ENCODE measurements at places on chromosomes 1 and 21. TPM values are rescaled to one million over a fixed set of nuclear protein-coding genes. Genes with fewer than 3 reads are reported as not detected.
A peak's percentile ranks its signal among the peaks of the same experiment; 100 is the strongest.

DNA sequence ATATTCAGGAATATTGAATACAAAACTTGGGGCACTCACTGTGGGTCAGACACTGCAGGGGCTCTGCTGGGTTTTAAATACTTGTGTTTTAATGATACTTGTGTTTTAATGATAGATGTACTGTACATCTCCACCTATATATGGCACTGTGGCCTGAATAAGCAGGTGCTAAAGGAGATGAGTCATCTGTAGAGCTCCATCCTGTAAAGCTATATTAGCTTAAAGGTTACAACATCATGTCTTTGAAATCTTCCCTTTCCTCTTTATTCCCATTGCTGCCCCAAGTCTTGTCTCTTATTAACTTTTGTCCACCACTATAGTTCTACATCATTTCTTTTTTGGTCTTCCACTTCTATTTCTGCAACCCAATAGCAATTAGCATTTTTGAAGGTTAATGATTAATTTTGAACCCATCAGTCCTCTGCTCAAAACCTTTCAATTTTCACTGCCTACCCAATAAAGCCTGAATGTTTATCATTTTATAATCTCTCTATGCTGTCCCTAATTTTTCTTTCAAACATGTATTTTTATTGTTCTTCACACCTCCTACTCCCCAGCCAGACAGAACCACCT is 113.3 kb upstream of the PTGFR start:
- no peaks in the 10 kb centered on the region for H3K4me1 ChIP-seq
- DNase-seq = no peak
- no peak overlapping the region for H3K4me3 ChIP-seq
- no peak overlapping the region for H3K27ac ChIP-seq
- no peaks in the 10 kb centered on the region for H3K36me3 ChIP-seq

GRCh38 chr1:181726320-181727012 is 243.1 kb downstream of the CACNA1E start:
- H3K27me3 ChIP-seq = no peaks in the 10 kb centered on the region
- no peaks in the 10 kb centered on the region for H3K36me3 ChIP-seq
- no peak overlapping the region for H3K27ac ChIP-seq
- no peak for DNase-seq

DNA sequence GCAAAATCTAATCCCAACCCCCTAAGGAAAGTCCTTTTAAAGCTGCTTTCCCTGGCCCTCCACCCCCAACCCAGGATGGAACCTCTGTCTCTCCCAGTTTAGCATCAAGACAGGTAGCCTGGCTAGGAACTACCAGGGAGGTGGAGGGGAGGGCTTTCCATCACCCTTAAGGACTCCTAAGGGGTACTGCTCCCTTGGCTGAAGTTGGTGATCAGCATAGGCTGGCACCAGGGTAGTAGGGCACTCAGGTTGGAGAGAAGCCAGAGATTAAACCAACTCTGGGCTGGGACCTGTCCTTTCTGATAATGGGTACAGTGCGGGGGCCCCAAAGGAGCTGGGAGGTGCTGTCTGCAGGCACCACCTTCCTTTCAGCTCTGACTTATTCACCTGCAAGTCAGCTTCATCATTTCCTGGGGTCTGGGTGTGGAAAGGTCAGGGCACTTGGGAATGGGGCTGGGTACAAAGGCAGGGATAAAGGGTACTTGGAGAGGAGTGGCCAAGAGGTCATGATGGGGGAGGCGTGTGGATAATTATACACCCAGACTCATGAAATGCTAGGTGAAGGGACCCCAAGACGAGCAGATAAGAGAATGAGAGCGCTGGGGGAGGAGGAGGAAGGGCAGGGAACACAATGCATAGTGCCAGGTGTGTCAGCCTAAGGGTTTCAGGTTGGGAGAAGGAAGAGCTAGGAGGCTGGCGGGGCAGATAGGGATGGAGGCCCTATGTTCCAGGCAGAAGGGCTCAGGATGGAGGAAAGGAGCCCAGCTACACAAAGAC is 1.2 kb downstream of the ARHGEF2 start:
- peak overlapping the region; percentile 43 for H3K4me3 ChIP-seq
- H3K36me3 ChIP-seq = peaks cover 2% of the 10 kb centered on the region
- H3K27me3 ChIP-seq = no peaks in the 10 kb centered on the region
- H3K27ac ChIP-seq = peak overlapping the region; percentile 0
- H3K4me1 ChIP-seq = peaks cover 72% of the 10 kb centered on the region
- no peak for DNase-seq

DNA sequence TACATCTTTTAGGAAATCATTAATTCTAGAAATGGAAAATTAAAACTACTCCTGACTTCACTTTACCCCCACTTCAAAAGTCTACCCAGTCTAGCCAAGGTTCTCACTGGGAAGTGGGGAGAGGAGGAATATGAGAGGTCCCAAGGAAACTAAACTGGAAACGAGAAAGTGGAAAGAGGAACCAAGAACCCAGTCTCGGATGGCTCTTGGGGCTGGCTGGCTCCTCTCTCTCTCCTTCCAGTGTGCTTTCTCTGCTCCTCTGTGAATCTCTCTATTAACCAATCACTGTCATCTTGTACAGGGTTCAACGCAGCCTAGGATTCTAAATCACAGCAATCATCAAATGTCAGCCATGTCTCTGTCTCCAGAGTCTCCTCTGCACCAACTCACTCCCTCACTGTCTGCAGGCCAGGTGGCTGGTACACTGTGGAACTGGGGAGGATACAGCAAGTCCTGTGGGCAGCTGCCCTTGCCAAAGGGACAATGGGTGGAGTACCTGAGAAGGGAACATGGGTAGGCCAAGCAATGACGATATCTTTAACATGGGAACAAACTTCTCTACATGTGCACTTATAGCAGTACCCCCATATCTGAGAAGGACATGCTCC is 33.7 kb downstream of the GNB1 start:
- peaks cover 2% of the 10 kb centered on the region for H3K36me3 ChIP-seq
- no peaks in the 10 kb centered on the region for H3K27me3 ChIP-seq
- peaks cover 28% of the 10 kb centered on the region for H3K4me1 ChIP-seq
- DNase-seq = no peak
- peak overlapping the region; percentile 3 for H3K27ac ChIP-seq
- H3K4me3 ChIP-seq = no peak overlapping the region

- no peaks in the 10 kb centered on the region for H3K36me3 ChIP-seq
- no peaks in the 10 kb centered on the region for H3K4me1 ChIP-seq
- DNase-seq = no peak
- H3K27ac ChIP-seq = no peak overlapping the region
- no peak overlapping the region for H3K4me3 ChIP-seq
These were observed 37.3 kb downstream of the MAST2 start for GRCh38 chr1:45840704-45841103.

- H3K4me3 ChIP-seq = no peak overlapping the region
- DNase-seq = no peak
- no peak overlapping the region for H3K27ac ChIP-seq
These were observed 99.8 kb upstream of the LHX8 start for GRCh38 chr1:75034376-75034775.

Gene ESRRG
- polyA plus RNA-seq = not detected

- no peaks in the 10 kb centered on the region for H3K36me3 ChIP-seq
- peak overlapping the region; percentile 42 for H3K27ac ChIP-seq
- H3K4me1 ChIP-seq = peaks cover 14% of the 10 kb centered on the region
- no peak for DNase-seq
- H3K27me3 ChIP-seq = no peaks in the 10 kb centered on the region
These were observed 967 bp downstream of the CENPS start for GRCh38 chr1:10431070-10431730.

DNA sequence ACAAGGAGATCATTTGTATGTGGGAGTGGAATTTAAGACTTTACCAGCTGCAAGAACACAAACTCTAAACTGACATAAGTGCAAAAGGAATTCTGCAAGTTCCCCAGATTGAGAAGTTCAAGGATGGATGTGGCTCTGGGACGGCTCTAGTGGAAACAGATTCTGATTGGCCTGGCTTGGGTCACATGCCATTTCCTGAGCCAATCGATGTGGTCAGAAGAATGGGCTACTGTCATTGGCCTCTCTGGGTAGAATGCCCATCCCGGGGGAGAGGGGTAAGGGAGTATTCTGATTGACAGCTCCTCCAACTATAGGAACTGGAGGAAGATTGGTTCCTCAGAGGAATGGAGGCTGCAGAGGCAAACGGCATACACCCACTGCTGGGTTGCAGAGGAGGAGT is 6.0 kb upstream of the IFNLR1 start:
- DNase-seq = no peak
- no peaks in the 10 kb centered on the region for H3K27me3 ChIP-seq
- H3K4me3 ChIP-seq = no peak overlapping the region
- no peaks in the 10 kb centered on the region for H3K36me3 ChIP-seq
- H3K4me1 ChIP-seq = peaks cover 3% of the 10 kb centered on the region

Gene C1QC
- not detected for polyA plus RNA-seq

GRCh38 chr1:45892068-45892785 is 88.8 kb downstream of the MAST2 start:
- peak overlapping the region; percentile 60 for H3K27ac ChIP-seq
- DNase-seq = peak; percentile 94
- H3K4me3 ChIP-seq = no peak overlapping the region
- H3K4me1 ChIP-seq = peaks cover 17% of the 10 kb centered on the region
- no peaks in the 10 kb centered on the region for H3K27me3 ChIP-seq
